Neural crest cell (in vitro differentiated cells): ENCODE measurements at places on chromosomes 5 and 9. TPM values are rescaled to one million over a fixed set of nuclear protein-coding genes. Genes with fewer than 3 reads are reported as not detected.

DNA sequence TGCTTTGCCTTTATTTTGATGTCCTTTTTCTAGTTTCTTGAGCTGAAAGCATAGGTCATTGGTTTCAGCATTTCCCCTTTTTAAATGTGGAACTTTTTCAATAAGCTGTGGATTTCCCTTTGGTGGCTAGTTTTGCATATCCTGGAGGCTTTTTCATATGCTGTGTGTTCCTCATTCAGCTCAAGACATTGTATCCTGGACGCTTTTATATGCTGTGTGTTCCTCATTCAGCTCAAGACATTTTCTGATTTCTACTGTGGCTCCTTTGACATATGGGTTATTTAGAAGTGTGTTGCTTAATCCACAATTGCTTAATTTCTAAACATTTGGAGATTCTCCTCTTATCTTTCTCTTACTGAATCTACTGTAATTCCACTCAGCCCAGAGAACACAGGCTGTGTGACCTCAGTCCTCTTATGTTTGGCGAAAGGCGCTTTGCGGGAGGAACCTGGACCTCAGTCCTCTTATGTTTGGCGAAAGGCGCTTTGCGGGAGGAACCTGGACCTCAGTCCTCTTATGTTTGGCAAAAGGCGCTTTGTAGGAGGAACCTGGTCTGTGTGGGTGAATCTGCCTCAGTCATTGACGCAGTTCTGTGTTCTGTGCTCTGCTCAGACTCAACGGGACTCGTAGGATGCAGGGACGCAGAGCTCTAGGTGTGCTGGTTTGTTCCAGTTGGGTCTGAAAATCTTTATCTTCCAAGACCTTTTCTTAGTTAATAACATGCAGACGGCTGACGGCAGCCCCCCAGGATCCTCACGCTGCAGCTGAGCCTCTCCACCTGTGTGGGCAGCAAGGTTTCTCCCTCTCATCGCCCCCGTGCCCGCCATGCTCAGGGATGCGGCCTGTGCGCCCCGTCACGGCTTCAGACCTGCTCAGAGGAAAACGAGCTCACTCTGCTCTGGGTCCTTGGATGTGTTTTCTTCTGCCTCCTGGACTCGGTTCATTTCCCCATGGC lies 6.0 kb upstream of the SLC9A3 start:
- DNase-seq: no peak

DNA sequence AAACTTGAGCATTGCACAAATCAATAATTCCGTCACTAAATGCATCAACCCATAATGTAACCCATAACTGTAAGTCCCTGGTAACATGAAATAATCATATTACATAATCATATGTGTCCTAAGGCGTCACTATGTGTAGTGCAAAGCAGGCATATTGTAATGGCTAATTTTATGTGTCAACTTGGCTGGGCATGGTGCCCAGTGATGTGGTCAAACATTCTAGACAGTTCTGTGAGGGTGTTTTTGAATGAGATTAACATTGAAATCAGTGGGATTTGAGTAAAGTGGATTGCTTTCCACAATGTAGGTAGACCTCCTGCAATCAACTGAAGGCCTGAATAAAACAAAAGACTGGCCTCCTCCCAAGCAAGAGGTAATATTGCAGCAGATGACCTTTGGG lies 794.4 kb upstream of the ACO1 start:
- no peak for DNase-seq

The GRAMD2B gene
- 7.1 and 7.9 TPM in 2 replicates for total RNA-seq

The WDR38 gene
- total RNA-seq: not detected in 2 replicates
